ENCODE measurements at places on chromosomes 16 and 17.
A peak's percentile ranks its signal among the peaks of the same experiment; 100 is the strongest.

DNA sequence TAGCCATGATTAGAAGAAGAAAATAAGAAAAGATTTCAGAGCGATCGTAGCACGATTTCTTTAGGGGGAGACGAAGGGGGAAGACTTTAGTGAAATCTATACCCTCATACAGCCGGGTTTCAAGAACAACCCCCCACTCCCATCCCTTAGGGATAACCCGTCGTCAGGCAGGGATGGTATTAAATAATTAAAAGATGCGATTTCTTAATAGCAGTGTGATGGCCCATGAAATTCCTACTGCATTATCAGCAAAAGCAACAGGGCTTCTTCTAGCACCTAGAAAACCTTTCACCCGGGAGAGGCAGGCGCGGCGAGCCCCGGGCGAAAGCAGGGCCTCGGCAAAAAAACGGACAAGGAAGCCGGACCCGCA, 1.4 kb downstream of the CDH11 start:
- DNase-seq, result no peak

DNA sequence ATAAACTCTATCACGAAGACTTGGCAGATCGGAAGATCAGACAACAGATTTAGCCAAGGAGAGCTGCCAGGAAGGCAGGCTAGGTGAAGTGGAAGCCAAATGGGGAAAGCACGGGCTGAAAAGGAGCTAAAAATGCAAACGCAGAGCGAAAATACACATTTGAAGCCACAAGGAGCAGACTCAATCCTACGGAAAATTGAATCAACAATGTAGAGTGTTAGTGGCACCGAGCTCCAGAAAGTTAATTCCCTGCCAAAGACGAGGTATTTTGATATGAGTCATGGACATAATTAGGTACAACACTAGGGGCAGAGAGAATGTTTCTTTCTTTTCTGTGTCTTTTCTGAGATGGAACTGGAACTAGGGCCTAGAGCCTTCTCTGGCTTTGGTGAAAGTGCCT, 20.7 kb downstream of the GSG1L start:
- no peak for DNase-seq

DNA sequence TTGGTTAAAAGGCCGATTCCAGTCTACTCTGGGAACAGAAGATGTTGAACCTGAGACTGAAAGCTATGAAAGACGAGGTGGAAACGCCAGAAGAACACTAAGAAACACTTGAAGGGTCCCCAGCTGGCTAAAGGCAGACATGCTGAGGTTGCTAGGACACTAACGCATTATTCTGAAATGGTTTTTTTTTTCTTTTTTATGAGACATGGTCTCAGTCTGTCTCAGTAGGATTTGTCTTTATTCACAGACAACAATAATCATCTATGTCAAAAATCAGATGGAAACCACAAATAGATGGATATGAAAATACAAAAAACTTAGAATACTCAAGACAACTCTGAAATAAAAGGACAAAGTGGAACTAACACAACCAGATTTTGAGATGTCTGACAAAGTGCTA, 35.0 kb upstream of the RASD1 start:
- no peak for DNase-seq

GRCh38 chr16:11464241-11464640, 119.0 kb downstream of the RMI2 start:
- DNase-seq, result no peak

- no peak for DNase-seq
Observed at GRCh38 chr16:13332713-13333255, 431.4 kb downstream of the SHISA9 start.

- DNase-seq, result no peak
Observed at GRCh38 chr17:35927714-35928113, 2.9 kb downstream of the RDM1 start.

GRCh38 chr17:72976971-72977770, 115.3 kb downstream of the SLC39A11 start:
- DNase-seq, result peak; percentile 42

GRCh38 chr16:17529982-17530760, 59.4 kb upstream of the XYLT1 start:
- peak; percentile 1 for DNase-seq

GRCh38 chr17:30372755-30373154, 6.0 kb upstream of the CPD start:
- DNase-seq, result no peak

DNA sequence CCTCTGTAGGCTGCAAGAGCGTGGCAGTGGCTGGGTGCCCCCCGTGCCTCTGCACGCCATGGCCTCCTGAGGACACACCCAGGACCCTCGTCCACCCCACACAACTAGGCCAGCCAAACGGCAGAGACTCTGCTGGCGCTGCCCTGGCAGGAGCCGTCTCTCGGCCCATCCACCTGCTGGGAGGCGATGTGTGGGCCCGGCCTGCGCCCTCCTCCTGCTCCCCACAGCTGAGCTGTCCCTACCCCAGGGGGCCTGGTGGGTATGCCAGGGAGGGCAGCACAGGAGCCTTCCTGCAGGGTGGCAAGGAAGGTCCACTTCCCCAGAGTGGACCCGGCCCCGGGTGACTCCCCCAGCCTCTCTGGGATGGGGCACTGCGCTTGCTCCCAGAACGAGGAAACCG, 7.0 kb downstream of the RNF166 start:
- no peak for DNase-seq

DNA sequence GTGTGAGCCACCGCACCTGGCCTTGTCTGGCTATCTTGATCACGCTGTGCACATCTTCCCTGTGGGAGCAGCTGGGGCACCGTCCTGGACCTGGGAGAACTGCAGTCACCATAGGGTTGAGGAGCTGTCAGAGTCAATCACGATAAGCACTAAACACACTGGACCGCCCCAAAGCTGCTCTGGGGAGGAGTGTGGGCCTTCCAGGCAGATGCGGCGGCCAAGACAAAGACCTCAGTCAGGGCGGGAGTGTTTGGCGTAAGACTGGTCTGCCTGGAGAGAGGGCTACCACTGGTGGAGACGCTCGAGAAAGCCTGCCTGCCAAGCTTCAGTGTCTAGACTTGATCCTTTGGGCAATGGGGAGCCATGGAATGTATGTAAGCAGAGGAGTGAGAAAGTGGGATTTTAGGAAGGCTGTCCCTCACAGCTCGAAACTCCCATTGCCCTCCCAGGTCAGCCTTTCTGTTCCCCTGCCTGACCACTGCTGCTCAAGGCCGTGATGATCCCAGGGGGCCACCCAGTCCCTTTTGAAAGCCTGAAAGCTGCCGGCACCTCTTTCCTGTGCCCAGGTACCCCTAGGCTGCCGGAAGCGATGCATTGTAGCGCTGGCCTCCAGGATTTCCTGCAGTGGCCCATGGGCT, 29.3 kb upstream of the CIBAR2 start:
- DNase-seq, result no peak
